ENCODE measurements at places on chromosomes 7 and 10. TPM values are rescaled to one million over a fixed set of nuclear protein-coding genes. Genes with fewer than 3 reads are reported as not detected.

DNA sequence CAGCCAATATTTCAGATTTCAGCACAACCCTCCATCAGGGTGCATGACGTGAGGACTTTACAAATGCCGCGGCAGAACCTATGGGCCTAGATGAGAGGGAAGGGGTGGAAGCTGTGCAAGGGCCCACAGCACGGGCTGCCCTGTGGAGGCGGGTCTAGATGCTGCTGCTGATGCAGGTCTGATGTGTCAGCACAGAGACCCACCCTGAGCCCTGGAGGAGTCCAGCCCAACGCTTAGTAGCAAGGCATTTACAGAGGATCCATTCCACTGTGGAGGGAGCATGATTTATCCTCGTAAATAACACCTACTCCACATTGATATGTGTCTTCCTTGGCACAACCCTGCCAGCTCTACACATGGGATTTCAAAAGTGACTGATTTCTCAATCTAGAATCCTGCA lies 48.5 kb downstream of the MYL10 start:
- DNase-seq = no peak

GRCh38 chr10:98489561-98490481 lies 43.1 kb upstream of the HPS1 start:
- DNase-seq = no peak

DNA sequence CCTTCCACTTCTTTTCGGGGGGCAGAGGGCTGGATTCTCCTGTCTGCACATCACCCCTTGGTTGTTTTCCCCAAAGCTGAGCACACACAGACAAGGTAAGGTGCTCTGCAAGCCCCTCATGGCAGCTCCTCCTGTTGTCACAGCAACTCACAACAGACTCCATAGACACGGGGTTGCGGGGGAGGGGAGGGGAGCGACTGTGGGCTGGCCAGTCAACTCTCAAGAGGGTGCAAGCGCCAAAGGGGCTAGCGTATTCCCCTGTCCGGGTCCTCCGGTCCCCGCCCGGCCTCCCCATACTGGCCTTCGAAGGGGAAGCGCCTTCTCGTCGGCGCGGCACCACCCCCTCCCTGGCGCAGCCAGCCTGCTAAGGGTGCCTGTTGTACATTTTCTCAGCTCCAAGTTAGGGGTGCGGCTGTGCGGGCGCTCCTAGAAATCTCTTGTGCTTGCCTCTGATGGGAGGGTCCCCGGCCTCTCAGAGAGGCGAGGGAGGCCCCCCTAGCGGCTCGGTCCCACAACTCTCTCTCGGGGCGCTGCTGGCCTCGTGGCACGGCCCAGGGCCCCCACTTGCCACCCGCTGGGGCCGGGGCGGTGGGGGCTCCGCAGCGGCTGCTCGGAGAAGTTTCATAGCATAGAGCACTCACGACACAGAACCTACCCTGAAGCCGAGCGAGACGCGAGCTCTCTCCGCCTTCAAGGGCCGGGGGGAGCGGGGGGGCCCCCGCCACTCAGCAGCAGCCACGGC lies 498 bp downstream of the RHOBTB1 start:
- DNase-seq = peak; percentile 76

- DNase-seq = no peak
Observed at GRCh38 chr7:52959878-52960660, 75.4 kb upstream of the POM121L12 start.

DNA sequence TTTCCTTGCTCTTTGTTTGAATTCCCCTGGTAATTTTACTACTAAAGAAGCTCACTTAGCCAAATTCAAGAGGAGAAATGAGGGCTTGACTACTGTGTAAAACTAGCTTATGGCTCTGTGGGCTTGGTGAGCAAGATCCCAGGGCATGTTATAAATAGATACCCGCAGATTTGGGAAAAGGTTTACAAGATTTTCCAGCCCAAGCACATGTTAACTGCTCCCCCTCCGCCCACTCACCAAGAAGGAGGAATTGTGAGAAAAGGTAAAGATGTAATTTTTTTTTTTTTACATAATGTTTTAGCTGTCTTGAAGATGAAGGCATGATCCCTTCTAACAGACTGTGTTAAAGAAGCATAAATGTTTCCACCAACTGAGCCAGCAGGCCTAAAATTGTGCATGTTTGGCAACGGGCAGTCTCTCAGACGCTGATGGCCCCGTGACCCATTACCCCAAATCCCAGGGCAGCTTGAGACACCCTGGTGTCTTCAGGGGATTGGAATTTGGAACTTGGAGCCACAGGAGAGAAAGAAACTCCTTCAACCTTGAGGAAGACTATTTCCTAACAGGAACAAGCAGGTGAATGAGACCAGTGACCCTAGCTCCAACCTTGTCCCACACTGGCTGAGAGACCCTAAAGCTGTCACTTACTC lies 429.8 kb upstream of the CELF2 start:
- DNase-seq = no peak

DNA sequence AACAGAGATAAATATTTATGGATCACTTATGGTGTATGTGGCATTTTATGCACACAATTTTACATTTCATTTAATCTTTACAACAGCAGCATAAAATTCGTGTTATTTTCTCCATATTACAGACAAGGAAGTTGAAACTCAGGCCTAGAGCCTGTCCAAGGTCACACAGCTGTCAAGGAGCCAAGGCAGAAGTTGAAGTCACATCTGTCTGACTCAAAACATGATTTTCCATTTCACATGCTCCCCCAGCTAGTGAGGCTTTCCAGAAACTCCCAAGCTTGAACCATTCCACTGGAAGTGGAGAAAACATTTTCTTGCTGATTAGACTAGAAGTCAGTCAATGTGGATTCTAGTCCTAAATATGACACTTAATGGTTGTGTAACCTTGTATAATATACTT lies 110.5 kb downstream of the HECTD2 start:
- peak; percentile 55 for DNase-seq

DNA sequence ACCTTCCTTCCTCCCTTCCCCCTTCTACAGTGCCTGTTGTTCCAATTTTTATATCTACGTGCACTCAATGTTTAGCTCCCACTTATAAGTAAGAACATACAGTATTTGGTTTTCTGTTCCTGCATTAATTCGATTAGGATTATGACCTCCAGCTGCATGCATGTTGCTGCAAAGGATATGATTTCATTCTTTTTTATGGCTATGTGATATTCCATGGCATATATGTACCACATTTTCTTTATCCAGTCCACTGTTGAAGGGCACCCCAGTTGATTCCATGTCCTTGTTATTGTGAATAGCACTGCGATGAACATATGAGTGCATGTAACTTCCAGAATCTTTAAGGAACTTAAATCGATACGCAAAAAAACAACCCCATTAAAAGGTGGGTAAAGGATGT lies 39.9 kb downstream of the BET1 start:
- no peak for DNase-seq

The PNLIPRP1 gene
- 1.5 TPM for total RNA-seq

DNA sequence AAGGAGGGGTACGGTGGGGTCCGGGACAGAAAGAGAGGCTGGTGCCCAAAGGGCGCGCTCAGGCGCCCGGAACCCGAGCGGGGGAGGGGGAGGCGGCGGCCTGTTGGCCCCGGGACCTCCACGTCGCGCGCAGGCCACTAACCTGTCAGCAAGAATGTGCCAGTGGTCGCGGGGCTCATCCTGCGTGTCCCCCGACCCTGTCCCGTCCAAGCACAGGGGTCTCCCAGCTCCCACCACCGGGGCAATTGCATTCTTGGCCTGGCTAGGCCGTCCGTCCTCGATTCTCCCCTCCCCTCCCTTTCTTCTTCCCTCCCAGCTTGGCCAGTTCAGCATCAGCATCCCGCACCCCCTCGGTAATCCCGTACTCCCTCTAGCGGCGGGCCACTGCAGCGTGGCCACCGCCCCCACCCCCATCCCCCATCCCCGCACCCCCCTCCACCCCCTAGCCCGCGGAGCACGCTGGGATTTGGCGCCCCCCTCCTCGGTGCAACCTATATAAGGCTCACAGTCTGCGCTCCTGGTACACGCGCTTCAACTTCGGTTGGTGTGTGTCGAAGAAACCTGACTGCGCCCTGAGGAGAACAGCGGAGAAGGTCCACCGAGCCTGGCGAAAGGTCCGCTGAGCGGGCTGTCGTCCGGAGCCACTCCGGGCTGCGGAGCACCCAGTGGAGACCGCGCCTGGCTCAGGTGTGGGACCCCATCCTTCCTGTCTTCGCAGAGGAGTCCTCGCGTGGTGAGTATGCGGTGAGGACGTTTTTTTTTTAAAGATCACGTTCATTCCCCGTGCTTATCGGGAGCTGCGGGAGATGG lies at the start of gene SGCE:
Gene SGCE (minus strand): TSS at position 286 of the 810 bp plus-strand sequence. CDS start 35 bp downstream, at position 251.
- DNase-seq = peak; percentile 78

DNA sequence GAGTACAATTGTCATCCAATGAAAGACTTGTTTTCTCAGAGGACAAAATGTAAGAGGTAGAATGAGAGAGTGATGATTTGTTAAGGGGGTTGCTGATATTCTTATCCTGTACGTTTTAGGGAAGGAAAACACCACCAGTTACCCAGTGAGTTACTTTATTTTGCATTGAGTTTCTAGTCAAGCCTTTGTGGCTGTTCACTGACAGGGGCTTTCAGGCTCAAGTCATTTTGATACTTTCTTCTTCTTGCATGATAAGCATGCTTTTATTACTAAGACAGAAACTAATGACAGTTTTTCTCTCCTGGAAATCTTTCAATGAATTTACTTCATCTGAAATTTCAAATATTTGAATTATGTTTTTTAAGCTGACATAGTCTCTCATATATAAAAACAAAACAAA lies 710.2 kb upstream of the POM121L12 start:
- DNase-seq = no peak

GRCh38 chr7:51428217-51428887 lies 111.7 kb upstream of the COBL start:
- DNase-seq = no peak

GRCh38 chr10:62759599-62760175 lies 44.8 kb upstream of the ADO start:
- DNase-seq = no peak

DNA sequence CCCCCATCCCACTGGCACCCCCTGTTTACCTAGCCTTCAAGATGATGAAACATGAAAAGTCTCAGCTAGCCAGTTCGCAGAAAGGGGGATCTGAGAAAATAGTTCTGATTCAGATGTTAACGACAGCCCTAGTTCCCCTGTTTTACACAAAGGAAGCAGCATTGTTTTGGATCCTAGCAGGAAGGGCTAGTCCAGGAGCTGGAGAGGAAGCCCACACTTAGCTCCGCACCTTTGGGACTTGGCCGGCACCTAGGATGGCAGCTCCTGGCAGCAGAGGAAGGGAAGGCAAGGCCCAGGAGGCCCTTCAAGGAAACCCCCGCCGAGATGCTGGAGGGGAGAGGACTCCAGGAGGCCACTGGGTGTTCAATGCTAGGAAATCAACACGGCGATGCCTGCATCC lies 29.0 kb upstream of the MGMT start:
- no peak for DNase-seq

DNA sequence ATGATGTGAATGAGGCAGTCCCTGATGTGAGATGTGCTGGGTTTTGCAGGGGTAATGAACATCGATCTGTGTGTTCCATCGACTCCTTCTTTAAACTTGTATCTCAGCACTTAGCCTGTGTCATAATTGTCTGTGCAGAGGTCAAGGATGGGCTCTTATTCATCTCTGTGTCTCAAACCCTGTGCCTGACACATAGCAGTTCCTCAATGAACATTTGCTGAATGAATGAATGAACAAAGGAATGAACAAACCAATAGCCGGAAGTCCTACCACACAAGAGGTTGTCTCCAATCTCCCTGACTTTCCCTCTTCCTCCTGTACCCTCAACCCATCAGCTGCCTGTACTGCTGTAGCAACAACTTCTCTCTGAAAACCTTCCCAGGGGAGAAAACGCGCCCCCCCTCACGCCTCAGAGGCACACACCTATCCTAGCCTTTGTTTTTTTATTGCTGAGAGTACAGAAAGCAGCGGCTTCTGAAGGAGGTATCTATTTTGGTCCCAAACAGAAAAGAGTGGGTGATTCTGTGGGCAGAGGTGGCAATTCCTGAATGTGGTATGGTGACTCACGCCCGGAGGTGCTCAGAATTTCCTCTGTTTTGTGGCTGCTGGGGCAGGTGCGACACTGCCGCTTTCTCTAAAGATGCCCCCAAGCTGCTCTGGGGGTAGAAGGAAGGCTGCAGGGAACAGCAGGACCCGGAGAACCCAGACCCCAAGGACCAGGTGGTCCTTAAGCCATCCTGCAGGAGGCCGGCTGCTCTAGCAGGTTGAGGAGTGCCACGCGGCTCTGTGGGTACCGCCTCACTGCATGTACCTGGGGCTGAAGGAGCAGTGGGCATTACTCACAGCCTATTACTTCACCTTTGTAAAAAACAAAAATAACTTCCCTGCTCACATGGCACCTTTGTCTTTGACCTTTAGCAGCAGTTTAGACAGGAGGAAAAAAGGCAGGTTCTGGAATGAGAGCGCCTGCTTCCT lies 9.6 kb downstream of the IL2RA start:
- DNase-seq = no peak

DNA sequence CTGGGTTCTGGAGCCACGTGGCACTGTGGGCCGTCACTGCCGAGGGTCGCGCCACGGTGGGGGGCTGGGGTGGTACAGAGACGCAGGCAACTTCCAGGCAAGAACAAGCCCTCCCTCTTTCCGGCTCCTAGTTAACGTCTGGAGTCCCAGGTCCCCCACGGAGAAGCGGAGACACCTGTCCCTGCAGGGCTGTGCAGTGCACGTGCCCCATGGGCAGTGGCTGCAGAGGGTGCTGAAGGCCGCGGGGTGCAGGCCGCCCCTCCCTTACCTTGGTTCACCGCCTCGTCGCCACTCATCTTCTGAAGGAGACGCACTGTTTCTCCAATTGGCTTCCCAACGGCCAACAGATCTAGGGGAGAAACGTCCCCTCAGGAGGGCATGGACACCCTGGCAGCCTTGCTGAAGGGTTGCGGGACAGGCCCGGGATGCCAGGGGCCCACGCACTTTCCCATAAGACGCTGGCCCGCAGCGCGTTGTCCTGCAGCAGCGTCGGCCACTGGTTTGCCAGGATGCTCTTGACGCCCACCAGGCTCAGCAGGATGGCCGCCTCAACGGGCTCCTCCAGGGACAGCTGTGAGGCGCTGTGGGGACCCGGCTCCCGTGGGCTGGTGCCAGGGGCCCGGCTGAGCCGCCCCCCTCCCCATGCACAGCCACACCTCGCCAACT lies 24.3 kb upstream of the NKX6-2 start:
- peak; percentile 20 for DNase-seq

DNA sequence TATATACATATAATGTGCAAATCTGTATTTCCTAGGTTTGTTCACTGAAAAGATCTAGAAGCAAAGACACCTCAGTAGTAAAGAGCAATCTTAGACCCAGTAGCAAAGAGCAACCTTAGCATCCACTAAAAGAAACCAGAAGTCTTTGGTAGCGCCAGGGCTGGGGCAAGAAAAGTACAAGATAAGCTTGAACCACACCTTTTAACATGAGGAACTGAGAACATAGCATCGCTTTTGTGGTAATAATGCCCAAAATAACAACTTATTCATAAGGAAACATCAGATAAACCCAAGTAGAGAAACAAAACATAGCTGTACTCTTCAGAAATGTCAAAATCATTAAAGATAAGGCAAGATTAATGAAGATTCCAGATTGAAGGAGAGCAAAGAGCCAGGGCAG lies 173.4 kb downstream of the IMMP2L start:
- DNase-seq = no peak

- DNase-seq = no peak
Observed at GRCh38 chr7:158120316-158120715, 467.3 kb downstream of the PTPRN2 start.

The TAC1 gene
- not detected for total RNA-seq

GRCh38 chr7:146698995-146699610 lies 582.5 kb downstream of the CNTNAP2 start:
- DNase-seq = no peak

- no peak for DNase-seq
Observed at GRCh38 chr10:101769541-101770180, 6.3 kb downstream of the FGF8 start.

The OPALIN gene
- total RNA-seq = 0.16 TPM

The SAMD9L gene
- total RNA-seq = 4.5 TPM

The MEIG1 gene
- total RNA-seq = not detected
